ENCODE measurements at places on chromosomes 13 and 19.

GRCh38 chr19:55580628-55581144, at the start of gene ZNF579:
ZNF579 (minus strand) TSS chr19:55580848; CDS start chr19:55579639, 1,209 bp downstream.
- peak; percentile 96 for DNase-seq

- DNase-seq: no peak
Measured at GRCh38 chr13:29704648-29705047, 109.2 kb upstream of the SLC7A1 start.

DNA sequence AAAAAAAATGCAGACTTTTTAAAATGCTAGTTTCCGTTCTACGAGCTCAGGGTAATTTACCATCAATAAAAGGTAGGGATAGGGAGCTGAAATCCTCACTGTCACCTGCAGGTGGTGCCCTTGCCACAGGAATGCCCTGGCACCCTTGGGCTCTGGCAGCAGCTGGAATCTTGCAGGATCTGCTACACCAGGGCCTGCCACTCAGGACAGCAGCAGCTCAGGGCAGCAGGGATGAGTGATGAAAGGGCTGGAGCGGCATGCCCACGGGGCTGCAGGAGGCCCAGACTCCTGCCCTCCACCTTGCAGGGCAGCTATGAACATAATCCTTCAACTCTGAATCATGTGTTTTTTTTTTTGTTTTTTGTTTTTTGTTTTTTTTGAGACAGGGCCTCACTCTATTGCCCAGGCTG, 54.0 kb downstream of the GNG7 start:
- peak; percentile 49 for DNase-seq

DNA sequence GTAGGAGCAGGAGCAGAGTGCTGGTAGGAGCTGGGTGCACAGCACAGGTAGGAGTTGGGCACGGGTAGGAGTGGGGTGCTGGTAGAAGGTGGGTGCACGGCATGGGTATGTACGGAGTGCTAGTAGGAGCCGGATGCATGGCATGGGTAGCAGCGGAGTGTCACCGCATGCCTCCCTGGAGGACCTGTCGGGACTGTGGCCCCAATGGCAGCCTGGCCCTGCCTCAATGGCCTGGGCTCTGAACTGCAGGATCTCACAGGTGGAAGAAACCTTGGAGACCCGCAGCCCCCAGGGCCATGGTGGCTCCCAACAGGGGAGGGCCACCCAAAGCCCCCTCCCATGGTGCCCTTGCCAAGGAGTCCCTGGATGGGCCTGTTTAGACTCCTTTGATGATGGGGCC, 1146.0 kb downstream of the UQCRFS1 start:
- DNase-seq: no peak

DNA sequence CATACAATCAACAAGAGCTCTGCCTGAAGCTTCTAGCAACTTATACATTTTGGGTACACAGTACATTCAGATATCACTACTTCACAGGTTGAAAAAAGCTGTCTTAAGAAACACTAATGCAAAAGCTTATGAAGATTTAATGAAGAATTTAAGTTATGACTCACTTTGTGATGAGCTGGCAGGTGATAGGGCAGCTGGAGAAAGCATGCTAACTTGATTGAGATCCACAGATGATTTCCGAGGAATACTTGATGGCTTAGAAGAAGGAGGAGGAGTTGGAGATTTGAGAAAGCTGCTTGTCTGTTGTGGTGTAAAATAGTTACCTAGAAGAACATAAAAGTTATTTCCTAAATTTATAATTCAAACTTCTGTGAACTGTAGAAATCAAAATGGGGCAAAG, 23.3 kb downstream of the EXOSC8 start:
- no peak for DNase-seq

DNA sequence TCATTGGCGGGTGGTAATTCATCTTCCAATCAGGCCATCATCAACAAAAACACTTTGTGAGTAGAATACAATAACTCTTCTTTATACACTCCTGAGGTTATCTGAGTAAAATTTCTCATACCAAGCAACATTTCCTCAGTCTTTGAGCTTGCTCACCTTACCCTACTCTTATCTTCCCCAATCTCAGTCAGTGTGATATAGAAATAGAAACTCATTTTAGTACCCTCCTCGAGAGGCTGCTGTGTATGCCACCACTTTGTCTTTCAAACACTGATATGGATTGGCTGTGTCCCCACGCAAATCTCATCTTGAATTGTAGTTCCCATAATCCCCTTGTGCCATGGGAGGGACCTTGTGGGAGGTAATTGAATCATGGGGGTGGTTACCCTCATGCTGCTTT, 209.7 kb downstream of the RBM26 start:
- no peak for DNase-seq

All from muscle of leg (tissue), 16 donors.